Nucleus accumbens (tissue), 56 donors: ENCODE measurements at places on chromosomes 12 and 14.

- no peak for DNase-seq
Observed at GRCh38 chr14:98156411-98156810, 1115.6 kb downstream of the BCL11B start.

DNA sequence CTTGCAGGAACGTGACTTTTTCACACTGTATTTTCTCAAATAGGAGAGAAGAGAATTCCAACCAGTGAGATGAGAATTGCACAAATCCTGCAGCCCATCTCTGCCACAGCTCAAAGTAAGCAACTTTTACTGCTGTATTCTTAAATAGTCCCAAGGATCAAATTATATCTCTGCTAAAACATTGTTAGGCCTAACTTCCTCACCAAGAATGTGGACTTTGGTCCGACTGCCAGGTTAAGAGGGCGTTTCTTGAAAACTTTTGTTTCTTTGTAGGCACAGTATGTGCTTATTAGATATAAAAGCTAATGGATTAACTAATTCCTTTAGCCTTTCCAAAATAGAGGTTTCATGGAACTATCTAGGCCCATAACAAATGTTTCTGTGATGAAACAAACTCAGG lies 61.4 kb upstream of the IFNG-AS1 start:
- no peak for DNase-seq

DNA sequence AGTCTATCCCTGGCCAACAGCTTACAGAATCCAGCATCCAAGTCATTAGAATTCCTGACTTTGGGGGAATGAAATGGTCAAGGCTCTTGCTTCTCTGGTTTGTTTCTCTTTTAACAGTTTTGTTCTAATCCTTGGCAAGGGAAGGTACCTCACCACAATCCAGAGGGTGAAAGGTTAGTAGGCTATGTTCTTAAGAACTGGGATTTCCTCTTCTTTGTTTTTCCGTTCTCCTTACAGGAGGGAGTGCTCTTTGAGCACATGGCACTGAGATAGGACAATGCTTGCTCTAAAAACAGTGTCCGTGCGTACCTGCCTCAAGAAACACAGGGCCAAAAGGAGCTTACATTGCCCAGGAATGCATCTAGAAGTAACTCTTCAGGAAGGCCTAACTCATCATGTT lies 156.6 kb downstream of the GCH1 start:
- DNase-seq, result no peak

- no peak for DNase-seq
Observed at GRCh38 chr12:44889926-44890325, 13.8 kb upstream of the NELL2 start.

- DNase-seq, result no peak
Observed at GRCh38 chr12:48777501-48778400, 11.1 kb downstream of the ADCY6 start.
